Fibroblast of gingiva (primary cell): ENCODE measurements at places on chromosomes 16 and 17.
A peak's percentile ranks its signal among the peaks of the same experiment; 100 is the strongest.

GRCh38 chr16:23074423-23074822, 74.8 kb downstream of the USP31 start:
- DNase-seq: no peak

GRCh38 chr17:31609996-31610910, 218.8 kb downstream of the RAB11FIP4 start:
- no peak for DNase-seq

GRCh38 chr16:87824991-87825841, 44.1 kb downstream of the SLC7A5 start:
- no peak for DNase-seq

- DNase-seq: no peak
Observed at GRCh38 chr17:43309505-43310332, 75.9 kb upstream of the RNU2-1 start.

DNA sequence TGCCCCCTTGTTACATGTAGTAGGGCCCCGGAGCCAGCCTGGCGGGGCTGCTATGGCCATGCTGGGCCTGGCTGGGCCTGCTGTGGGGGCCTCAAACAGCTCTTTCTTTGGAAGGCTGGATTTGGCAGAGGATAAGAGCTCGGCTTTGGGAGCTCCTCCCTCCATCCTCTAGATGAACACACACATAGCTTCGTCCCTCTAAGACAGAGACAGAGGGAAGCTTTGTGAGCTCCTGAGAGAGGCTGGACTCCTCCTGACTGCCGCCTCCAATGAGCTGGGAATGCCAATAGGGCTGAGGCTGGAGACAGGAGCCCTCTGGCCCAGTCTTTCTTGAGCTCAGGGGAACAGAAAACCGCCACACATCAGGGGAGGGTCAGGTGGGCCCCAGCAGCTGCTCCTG, 37.3 kb upstream of the CDC42EP4 start:
- DNase-seq: no peak

DNA sequence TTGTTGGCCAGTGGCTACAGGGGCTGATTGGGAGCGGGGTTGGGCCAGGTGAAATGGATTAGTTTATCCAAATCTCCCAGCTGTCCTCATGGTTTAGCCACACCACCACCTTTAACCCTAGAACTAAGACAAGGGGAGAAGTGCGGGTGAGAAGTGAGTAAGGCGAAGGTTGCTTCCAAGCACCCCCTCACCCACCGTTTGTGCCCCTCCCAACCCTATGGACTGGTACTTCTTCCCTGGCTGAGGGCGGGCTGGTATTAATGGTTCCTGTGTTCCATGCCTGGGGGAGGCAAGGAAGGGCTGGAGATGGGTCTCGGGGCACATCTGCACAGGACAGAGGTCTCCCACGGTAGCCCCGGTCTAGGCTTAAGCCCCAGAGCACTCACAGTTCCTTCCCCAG, 25.1 kb downstream of the NT5M start:
- DNase-seq: no peak

GRCh38 chr17:21330436-21331160, 45.6 kb upstream of the KCNJ12 start:
- no peak for DNase-seq

- DNase-seq: no peak
Observed at GRCh38 chr17:82110298-82110697, 12.3 kb upstream of the FASN start.

- DNase-seq: no peak
Observed at GRCh38 chr16:15701975-15702970, 52.2 kb downstream of the NDE1 start.

GRCh38 chr16:56368545-56368944, 56.8 kb downstream of the AMFR start:
- DNase-seq: no peak

- no peak for DNase-seq
Observed at GRCh38 chr17:48835971-48836370, 5.1 kb downstream of the CALCOCO2 start.

GRCh38 chr16:31130899-31131298, 4.6 kb downstream of the PRSS8 start:
- DNase-seq: no peak

DNA sequence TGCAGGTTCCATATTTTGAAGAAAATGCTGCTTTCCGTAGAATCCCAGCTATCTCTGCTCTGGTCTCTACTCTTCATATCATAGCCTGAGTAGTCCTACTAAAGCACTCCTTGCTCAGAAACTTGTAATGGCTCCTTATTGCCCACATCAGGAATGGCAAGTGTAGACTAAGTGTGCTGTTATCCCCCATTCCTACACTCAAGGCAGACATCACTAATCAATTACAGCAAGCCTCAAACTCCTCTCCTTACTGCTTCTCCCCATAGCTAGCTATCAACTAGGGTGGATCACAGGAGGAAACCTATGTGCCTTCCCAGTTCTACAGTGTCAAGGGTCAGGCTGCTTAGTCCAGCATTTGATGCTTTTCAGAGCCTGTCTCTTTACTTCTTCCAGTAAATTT, 163.4 kb downstream of the HAPSTR1 start:
- no peak for DNase-seq

GRCh38 chr16:67648764-67649407, 3.9 kb downstream of the CARMIL2 start:
- DNase-seq: no peak

DNA sequence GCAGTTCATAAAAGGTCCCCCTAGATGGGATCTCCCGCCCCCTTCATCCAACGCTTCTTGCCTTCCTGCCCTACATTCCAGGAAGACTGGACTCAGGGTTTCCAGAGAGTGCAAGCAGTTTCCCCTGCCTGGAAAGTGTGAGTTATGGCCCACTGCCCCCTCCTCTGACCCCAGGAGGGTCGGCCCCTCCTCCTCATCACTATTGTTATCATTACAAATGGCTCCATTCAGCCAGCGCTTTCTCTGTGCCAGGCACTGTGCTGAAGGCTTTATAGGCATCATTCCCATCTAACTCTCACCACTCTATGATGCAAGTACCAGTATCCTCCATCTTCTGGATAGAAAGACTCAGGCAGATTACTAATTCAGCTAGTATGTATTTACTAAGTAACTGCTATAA, 90.7 kb downstream of the USP31 start:
- DNase-seq: no peak

DNA sequence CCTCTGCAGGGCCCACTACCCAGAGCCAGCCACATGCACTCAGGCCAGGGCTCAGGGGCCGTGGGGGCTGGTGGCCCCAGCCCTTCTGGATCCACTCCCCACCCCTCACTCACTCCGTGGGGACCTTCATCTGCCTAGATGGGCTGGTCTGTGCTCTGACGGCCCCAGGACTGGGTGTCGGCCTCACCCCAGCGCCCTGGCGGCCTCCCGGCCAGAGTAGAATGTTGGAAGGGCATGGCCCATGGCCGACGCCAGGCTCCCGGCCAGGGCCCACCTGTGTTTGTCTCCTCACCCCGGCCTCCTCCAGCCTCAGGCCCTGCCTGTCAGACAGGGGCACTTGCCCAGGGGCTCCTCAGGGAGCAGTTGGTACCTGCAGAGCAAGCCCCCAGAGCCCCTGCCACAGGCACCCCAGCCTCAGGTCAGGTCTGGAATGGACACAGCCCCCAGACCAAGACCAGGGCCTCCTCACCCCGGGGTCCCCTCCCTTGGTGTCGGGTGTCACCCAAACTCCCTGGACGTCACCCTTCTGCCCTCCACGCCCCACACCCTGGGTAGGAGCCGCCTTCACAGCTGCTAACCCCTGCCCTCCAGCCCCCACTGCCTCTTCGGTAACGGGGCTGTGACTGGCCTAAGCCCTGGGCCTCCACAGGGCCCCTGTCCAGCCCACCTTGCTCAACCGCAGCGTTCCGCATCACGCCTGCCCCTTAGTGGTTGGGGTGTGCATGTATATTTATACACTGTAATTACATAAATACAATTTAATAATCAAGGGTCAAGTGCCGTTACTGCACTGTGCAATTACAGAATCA, 3.0 kb upstream of the CDH15 start:
- DNase-seq: no peak

GRCh38 chr16:85005285-85006069, 5.9 kb downstream of the ZDHHC7 start:
- peak; percentile 58 for DNase-seq

GRCh38 chr17:27608328-27609230, 22.4 kb upstream of the LGALS9 start:
- no peak for DNase-seq

GRCh38 chr16:84780544-84781376, 39.0 kb upstream of the CRISPLD2 start:
- DNase-seq: no peak

- DNase-seq: no peak
Observed at GRCh38 chr17:27862004-27862403, 31.2 kb downstream of the LYRM9 start.

DNA sequence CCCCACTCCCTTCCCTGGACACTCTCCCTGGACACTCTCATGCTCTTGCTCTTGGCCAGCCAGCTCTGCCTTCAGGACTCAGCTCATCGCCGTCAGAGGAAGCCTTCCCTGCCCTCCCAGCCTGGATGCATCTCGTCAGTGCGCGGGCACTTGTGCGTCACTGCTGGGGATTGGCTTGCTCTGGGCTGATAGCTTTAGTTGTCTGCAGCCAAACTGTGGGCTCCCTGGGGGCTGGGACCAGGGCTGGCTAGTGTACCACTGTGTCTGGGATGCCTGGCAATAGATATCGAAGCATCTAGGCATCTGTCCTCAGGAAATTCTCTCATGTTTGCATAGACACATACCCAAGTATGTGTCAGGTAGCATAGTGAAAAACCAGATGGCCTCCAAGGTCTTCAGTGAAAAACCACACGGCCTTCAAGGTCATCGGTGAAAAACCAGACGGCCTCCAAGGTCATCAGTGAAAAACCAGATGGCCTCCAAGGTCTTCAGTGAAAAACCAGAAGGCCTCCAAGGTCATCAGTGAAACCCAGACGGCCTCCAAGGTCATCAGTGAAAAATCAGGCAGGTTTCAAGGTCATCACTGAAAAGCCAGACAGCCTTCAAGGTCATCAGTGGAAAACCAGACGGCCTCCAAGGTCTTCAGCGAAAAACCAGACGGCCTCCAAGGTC, 72.0 kb downstream of the CMIP start:
- no peak for DNase-seq

DNA sequence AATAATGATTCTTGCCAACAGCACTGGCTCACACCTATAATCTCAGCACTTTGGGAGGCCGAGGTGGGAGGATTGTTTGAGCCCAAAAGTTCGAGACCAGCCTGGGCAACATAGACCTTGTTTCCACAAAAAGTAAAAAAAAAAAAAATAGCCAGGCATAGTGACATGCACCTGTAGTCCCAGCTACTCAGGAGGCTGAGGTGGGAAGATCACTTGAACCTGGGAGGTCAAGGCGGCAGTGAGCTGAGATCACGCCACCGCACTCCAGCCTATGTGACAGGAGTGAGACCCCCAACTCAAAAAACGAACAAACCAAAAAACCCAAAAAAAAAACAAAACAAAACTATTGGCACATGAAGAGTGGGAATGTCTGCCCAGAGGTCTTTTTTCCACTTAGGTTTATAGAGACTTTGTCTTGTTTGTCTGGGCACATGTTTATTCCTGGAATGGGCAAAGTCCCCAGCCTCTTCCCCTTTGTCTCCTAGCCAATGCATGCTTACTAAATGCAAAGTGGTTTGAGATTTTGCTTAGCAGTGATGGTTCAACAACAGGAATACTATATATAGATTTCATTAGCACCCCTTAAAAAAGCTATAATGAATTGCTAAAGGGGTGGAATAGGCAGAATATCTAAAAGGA, 25.9 kb downstream of the NMT1 start:
- DNase-seq: no peak

DNA sequence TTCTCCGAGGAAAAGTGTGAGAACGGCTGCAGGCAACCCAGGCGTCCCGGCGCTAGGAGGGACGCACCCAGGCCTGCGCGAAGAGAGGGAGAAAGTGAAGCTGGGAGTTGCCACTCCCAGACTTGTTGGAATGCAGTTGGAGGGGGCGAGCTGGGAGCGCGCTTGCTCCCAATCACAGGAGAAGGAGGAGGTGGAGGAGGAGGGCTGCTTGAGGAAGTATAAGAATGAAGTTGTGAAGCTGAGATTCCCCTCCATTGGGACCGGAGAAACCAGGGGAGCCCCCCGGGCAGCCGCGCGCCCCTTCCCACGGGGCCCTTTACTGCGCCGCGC, at the start of gene ERBB2:
TSS of gene ERBB2 (plus strand) at position 247 of the 330 bp plus-strand sequence. CDS start 175 bp downstream, outside the sequence.
- peak; percentile 79 for DNase-seq

GRCh38 chr17:78935419-78936323, 10.5 kb upstream of the TIMP2 start:
- peak; percentile 95 for DNase-seq

GRCh38 chr16:86978445-86979030, 338.7 kb downstream of the C16orf95 start:
- no peak for DNase-seq

GRCh38 chr16:5858180-5858579, 760.6 kb upstream of the EEF2KMT start:
- DNase-seq: no peak

DNA sequence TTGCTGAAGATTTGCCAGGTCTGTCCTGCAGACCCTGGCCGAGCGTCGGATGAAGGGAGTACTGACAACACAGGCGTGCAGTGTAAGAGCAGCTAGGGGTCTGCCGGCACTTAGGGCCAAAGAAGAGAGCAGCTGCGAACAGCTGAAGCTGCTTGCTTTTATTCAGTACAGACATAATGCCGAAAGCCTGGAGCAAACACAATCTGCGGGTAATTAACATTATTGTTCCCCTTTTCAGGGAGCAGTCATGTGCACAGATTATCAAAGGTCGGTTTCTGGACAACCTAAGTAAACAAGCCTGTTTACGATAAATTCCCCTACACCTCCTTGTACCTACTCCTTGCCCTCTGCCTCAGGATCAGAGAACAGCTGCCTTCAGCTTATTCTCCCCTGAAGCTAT, 12.0 kb upstream of the KRT23 start:
- DNase-seq: no peak

GRCh38 chr16:56607109-56607618, 1.2 kb upstream of the MT2A start:
- peak; percentile 100 for DNase-seq

- no peak for DNase-seq
Observed at GRCh38 chr16:5605404-5605803, 507.8 kb upstream of the EEF2KMT start.

DNA sequence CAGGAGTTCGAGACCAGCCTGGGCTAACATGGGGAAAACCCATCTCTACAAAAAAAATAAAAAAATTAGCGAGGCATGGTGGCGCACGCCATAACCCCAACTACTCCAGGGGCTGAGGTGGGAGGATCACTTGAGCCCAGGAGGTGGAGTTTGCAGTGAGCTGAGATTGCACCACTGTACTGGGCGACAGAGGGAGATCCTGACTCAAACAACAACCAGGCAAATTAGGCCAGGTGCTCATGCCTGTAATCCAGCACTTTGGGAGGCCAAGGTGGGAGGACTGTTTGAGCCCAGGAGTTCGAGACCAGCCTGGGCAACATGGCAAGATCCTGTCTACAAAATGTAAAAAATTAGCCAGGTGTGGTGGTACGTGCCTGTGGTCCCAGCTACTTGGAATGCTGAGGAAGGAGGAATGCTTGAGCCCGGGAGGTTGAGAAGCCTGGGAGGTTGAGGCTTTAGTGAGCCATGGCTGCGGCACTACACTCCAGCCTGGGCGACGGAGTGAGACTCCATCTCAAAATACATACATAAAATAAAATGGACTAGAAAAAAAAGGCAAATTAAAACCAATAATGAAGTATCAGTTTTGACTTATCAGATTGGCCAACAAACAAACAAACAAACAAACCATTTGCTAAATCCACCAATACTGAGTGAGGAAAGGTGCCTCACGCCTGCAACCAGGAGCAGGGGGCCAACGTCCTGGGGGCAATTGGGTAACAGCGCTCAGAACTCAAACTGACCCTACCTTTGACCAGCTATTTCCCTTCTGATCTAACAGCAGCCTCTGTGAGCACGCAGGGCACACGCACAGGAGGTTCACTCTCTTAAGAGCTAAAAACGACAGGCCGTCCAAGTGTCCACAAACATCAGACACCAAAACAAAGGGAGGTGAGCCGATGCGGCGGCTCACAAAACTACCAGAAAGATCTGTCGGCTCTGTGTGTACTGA, 19.4 kb upstream of the FASN start:
- no peak for DNase-seq
